ENCODE measurements at places on chromosomes 4 and X.

- DNase-seq: no peak
Measured at GRCh38 chr4:72318421-72319170, 250.4 kb downstream of the ADAMTS3 start.

- no peak for DNase-seq
Measured at GRCh38 chr4:40378619-40379018, 43.5 kb downstream of the CHRNA9 start.

GRCh38 chrX:151984328-151984727, 9.9 kb upstream of the GABRE start:
- DNase-seq: peak; percentile 78

GRCh38 chr4:161604516-161605300, 559.1 kb downstream of the FSTL5 start:
- DNase-seq: peak; percentile 7

DNA sequence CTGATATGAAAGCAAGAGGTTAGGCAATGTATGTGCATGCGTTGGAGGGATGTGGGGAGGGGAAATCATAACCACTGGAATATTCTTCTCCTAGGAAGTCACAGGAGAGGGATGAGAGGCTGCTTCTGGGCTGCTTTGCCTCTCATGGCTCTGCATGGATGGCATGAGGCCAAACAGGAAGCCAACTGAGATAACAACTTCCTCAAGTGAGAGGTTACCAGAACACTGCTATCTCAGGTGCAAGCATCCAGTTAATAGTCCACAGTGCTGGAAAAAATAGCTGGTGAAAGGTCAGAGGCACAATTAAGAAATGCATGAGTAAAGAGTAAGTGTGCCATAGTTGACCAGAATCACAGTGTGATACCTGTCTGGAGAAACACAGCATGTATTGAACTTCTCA, 113.3 kb downstream of the ELOVL6 start:
- peak; percentile 7 for DNase-seq

GRCh38 chr4:189463734-189464133, 476.9 kb upstream of the FRG1 start:
- no peak for DNase-seq

DNA sequence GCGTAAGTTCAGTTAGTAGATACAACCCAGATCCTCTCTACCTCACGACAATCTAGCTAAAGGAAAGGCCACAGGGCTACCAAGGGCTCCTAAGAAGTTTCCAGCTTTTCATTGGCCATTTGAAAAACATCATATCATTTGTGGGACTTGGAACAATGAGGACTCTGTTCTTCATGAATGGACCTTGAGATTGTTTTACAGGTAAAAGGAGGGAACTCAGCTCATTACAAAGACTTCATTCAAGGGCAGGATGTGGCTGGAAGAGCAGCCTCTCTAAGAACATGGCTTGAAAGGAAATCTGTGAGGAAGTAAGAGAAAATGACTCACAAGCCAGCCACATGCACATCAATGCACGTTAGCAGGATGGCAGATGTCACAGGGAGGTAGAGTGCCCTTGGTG, 105.9 kb upstream of the SLC7A11 start:
- DNase-seq: peak; percentile 55

DNA sequence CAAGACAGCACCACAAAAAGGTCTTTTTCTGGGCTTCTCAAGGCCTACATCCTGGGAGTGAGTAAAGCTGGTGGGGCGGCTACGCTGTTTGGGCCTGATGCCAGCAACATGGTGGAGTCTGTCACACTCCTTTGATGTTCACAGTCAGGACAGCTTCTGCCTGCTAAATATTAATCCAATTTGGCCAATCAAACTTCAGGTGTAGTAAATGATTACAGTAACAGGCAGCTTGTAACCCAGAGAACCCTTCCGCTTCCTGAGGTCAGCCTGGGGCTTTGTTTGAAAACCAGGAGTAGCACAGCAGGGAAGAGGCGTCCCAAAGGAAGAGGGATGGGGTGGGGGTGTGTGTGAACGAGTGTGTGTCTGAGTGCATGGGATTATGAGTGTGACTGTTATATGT, 220.4 kb downstream of the MAML3 start:
- no peak for DNase-seq

DNA sequence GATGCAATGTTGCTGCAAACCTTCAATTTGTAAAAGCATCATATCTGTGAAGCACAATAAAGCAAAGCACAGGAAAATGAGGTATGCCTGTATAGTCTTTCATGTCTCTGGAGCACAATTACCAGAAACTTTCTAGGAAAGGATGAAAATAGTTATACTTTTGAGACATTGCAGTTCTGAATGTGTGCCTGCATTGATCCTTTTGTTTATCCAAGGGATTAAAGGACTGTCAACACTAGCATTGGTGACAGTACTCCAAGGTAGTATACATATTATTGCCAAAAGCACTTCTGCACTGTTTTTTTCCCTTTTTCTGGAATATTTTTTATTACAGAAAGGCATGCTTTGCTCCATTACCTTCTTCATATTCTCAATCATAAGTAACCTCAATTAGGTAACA, 476.0 kb downstream of the GABRG1 start:
- no peak for DNase-seq

GRCh38 chrX:53795576-53795975, 109.1 kb upstream of the HUWE1 start:
- DNase-seq: peak; percentile 2

- no peak for DNase-seq
Measured at GRCh38 chr4:35087218-35087617, 1157.1 kb downstream of the ARAP2 start.

Measured in NB4 (cell line).